ENCODE measurements at places on chromosomes 13 and 19.
A peak's percentile ranks its signal among the peaks of the same experiment; 100 is the strongest.

GRCh38 chr13:114152285-114152645, 19.8 kb upstream of the RASA3 start:
- no peak for DNase-seq

DNA sequence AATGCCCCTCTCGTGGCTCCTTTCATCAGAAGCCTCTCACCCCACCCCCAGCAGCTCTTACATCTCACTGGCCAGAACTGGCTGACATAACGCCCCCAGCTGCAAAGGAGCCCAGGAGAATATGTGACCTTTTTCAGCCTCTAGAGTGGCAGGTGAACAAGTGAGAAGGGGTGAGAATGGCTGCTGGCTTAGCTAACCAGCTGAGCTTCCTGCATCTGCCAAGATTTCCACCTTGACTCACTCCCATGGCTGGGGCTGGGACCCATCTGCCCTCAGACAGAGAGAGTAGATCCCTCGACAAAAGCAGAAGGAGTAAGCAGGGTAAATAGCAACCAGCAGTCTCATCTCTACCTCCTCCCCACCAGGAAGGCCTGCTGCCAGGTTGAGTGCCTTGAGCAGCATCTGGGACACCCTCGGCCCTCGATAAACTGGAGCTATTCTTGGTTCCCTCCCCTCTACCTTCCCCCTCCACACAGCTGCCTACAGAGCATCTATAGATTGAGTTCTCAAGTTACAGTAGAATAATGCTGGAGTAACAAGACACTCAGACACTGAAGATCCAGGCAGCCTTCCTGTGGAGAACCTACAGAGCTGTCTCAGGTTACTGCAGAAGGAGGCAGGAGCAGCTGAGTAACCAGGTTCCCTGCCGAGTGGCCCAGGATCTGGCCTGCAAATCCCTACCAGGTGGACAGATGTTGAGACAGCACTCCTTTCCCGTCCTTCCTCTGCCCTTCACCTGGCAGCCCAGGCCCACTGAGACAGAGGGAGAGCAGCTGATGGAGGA, 15.5 kb downstream of the KASH5 start:
- DNase-seq = no peak

DNA sequence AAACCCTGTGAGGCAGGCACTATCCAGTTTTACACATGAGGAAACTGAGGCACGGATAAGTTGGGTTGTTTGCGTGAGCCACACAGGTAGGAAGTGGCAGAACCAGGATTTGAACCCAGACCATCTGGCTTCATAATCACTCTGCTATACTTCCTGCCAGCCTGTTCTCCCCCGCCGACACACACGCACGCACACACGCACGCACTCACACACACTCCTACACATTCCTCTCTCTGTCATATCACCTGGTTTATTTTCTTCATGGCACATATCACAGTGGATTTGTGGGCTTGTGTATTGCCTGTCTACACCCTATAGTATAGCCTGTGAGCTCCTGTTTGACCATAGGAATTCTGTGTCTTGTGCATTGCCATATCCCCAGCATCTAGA, 140.0 kb downstream of the SIPA1L3 start:
- DNase-seq = peak; percentile 31

GRCh38 chr19:50780753-50781435, 9.3 kb upstream of the ACP4 start:
- no peak for DNase-seq

DNA sequence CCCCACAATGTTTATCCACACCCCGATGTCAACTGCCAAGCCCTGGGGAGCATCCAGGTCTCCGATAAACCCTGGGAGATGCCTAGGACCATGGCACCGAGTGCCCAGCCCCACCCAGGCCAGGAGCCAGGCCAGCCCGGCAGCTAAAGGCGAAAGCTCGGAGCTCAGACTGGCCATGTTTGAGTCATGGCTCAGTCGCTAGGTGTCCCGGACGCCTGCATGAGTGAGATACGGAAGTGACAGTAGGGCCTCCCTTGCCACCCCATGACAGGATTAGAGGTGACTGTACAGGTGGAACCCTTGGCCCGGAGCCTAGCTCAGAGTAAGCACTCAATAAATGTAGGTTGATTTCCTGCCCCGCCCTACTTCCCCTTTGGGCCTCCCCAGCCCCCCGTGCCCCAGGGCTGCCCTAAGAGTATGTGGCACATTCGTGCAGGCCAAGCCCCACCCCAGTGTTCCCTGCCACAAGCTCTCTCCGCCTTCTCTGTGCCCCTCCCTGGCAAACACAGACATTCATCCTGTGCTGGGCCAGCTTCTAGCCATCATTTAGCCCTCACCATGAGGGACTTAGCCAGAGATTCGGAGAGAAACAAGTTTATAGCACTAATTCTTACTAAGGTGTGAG, 5.8 kb upstream of the TPM4 start:
- peak; percentile 80 for DNase-seq

GRCh38 chr13:37094840-37095239, 10.6 kb downstream of the CSNK1A1L start:
- DNase-seq = no peak

DNA sequence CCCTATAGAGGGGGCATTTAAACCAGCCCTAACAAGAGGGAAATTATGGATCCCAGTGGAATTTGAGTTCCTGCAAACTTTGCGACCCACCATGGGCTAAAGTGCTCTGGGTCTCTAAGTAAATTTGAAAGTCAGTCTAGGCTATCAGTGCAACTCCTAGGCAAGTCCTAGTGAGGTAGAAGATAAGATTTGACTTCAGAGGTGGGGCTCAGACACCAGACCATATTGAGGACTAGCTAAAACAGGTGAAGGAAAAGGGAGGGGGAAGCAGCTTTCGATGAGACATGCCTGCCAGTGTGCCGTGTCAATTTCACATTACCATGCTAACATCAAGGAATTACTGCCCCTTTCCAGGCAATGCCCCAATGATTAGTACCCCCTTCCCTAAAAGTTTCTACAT, 38.4 kb downstream of the CD320 start:
- no peak for DNase-seq

DNA sequence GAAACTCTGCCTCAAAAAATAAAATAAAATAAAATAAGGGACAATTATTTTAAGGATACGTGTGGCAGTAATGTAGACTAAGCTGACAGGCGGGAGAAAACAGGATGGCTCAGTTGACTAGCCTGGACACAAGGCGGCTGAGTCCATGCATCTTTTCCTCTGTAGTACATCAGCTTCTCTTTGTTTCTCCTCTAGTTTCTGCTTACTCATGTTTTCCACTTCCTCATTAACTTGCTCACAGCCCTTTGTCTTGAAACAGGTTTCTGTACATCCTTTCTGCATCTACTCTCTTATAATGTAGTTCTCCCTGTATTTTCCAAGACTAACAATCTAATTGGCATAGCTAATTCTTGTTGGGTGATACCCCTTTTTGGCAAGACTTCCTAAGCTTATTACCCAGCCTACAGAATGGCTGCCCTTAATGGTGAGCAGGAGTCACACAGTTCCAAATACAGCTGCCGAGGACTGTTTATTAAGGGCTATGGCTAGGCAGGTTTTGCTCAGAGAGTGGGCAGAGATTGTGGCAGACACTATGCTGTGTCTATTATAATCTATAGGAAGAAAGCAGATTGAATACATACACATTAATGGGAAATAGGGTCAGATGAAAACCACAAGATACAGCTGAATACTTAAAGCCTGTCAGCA, 58.7 kb upstream of the KLF5 start:
- DNase-seq = no peak

GRCh38 chr19:6587093-6587820, 3.7 kb downstream of the CD70 start:
- DNase-seq = no peak

- no peak for DNase-seq
These were observed 173.8 kb downstream of the KATNAL1 start for GRCh38 chr13:30133554-30133912.

DNA sequence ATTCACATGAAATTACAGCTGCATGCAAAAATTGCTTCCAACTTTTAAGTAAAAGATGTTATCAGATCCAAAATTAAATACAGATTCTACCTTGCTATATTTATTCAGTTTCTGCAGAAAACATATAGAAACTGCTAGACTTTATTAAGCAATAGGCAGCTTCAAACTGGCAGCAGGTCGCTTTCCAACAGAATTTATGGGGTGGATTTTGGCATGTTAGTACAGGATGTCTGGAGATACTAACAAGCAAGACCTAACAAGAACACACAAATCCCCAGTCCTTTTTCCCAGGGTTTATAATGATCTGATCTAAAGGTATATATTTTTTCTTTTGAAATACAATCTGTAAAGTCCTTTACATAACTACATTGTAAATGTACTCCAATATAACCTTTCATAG, 27.5 kb downstream of the TBC1D4 start:
- DNase-seq = no peak

- DNase-seq = no peak
These were observed 56.6 kb downstream of the TBC1D4 start for GRCh38 chr13:75425216-75426009.

- DNase-seq = no peak
These were observed 40.0 kb downstream of the COL4A1 start for GRCh38 chr13:110266983-110267382.

DNA sequence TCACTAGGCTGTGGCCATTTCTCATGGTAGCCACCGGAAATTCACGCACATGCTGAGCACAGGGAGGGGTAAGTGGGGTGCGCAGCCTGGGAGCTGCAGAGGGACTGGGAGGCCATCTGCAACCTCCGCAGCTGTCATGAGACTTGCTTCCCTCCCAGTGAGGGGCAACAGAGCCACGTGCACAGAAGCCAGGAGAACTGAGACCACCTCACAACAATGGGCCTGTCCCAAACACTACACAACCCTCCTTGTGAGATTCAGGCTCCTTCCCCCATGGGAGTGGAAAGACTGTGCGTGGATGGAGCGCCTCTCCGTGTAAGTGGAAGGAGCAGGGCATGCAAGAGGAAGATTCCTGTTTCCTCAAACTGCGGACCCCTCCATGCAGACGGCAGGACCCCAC, 8.8 kb downstream of the C3 start:
- DNase-seq = no peak

DNA sequence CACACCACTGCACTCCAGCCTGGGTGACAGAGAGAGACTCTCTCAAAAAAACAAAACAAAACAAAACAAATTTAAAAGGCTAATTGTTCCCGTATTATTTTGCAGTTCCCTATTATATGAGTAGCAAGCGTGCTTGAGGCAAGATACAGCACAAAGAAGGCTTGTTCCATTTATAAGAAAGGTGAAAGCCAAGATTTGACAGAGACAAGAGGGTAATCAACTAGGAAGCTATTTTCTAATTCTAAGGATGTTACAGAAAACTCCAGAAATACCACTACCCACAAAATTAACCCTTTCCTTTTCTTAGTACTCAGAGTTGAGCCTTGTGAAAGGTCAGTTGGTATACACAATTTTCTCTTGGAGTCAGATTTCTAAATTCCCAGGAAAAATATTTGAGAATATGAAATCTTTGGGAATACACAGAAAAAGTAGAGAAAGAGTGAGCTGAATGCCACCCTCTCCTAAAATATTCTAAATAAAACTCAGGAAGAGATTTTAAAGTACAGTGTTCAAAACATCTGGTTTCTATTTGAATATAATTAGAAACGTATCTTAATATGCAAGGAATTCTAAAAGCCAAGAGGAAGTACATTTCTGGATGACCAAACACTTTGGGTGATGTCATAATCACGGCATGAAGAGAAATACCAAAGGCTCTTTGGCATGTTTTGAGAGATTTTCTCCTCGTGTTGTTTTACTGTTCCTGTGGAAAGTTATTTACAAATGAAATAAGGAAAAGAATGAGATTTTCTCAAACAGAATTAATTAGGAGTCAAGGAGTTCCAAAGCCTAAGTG, 63.0 kb upstream of the FLT1 start:
- DNase-seq = no peak

- DNase-seq = no peak
These were observed 1.1 kb downstream of the TPT1 start for GRCh38 chr13:45339867-45340266.

DNA sequence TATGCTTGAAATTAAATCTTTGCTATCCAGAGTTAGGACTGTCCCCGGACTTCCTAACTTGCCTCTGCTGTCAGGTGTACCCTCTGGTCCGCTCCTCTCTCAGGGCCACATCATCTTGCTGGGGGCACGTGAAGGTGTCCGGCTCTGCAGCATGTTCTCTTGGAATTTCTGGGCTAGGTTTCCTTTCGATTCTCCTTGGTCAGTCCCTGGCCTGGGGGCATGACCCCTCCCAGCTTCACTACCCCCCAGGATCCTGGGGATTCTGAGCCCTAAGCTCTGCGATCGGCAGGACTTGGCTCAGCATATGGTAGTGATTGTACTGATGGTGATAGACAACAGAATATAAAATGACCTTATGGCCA, 5.1 kb upstream of the GPI start:
- no peak for DNase-seq

GRCh38 chr13:110371550-110372465, 64.7 kb downstream of the COL4A2 start:
- DNase-seq = no peak

DNA sequence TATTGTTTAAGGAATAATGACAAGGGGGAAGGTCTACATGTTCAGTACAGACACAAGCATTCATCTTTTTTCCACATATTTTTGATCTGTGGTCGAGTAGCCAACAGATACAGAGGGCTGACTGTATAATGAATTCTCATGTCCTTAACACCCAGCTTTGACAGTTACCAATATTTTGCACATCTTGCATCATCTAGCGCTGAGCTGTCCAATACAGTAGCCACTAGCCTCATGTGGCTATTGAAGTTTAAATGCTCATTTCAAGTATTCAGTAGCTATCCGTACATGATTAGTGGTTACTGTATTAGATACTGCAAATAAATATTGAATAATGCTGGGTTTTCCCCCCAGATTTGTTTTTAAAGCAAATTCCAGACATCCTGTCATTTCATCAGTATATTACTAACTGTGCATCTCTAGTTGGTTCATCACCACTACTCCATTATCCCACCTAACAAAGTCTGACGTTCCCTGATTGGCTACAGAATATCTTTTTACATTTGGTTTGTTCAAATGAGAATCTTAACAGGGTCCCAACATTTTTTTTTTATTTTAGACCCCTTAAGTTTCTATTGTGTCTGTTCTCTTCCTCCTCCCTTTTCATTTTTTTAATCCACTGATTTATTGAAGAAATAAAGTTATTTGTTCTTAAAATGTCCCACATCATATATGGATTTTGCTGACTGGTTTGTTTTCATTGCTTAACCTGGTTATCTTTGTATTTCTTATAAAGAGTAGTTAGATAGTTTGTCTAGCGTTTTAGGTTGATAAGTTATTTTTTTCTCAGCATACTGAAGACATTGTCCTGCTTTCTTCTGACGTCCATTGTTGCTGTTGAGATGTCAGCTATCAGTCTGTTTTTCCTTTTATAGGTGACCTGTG, 8.2 kb downstream of the ZNF177 start:
- no peak for DNase-seq

- no peak for DNase-seq
These were observed 16.4 kb downstream of the PEPD start for GRCh38 chr19:33505148-33505547.

GRCh38 chr13:59890054-59890453, 273.7 kb downstream of the DIAPH3 start:
- DNase-seq = no peak

GRCh38 chr19:44689290-44690130, 9.4 kb upstream of the CEACAM16 start:
- peak; percentile 89 for DNase-seq

GRCh38 chr19:1038978-1039645, 795 bp upstream of the ABCA7 start:
- no peak for DNase-seq

- no peak for DNase-seq
These were observed at the start of gene CCDC8 for GRCh38 chr19:46413262-46414031. Gene CCDC8, minus strand, starts transcription at chr19:46413564. Its CDS starts 754 bp downstream, at chr19:46412810.

Data from stimulated activated naive CD8-positive, alpha-beta T cell treated with anti-CD3 and anti-CD28 coated beads, Interleukin-15, Interleukin-2, amounts not matched to agents 100 U/mL and 50 U/mL, for 24 hours (primary cell).